ENCODE measurements at places on chromosomes 5 and 9.

DNA sequence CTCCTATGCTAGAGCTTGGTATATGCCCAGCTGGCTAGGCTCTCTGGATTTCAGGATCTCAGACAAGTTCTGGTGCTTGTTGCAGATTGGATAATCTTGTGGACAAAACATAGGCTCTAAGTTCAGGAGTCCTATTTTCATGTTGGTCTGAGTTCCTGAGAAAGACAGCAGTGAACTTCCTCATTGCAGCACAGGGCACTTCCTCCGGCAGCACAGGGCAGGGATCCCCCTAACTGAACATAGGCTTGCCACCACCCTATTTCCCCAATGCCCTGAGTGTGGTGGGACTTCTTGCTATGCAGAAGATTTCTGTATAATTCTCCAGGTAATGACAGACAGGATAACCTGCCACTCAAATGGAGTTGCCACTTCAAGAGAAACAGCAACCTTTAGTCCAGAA lies 220.1 kb downstream of the PIK3R1 start:
- DNase-seq: no peak

GRCh38 chr5:31853398-31854135 lies 214.6 kb downstream of the PDZD2 start:
- no peak for DNase-seq

GRCh38 chr5:82661933-82662332 lies 383.8 kb upstream of the RPS23 start:
- DNase-seq: no peak

GRCh38 chr5:178320281-178320855 lies 87.8 kb upstream of the PHYKPL start:
- DNase-seq: no peak

- no peak for DNase-seq
These were observed 69.1 kb downstream of the PSAT1 start for GRCh38 chr9:78365748-78366697.

GRCh38 chr5:150987746-150988145 lies 32.6 kb upstream of the GPX3 start:
- DNase-seq: no peak

DNA sequence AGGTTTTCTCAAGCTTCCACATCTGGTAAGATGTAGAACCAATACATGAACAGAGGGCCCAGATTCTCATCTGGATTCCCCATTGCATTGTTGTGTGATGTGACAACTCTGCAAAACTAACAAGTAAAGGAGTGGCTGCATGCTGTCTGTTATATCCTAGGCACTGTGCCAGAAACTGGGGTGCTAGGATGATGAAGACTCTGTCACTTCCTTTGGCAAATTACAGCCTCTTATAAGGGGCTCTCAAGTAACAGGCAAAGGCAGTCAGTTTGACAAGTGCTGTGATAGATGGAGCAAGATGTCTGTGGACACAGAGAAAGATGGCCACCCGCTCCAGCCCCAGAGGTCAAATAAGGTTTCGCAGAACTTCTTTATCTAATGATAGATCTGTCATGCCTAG lies 115.7 kb downstream of the PAPPA start:
- DNase-seq: no peak

DNA sequence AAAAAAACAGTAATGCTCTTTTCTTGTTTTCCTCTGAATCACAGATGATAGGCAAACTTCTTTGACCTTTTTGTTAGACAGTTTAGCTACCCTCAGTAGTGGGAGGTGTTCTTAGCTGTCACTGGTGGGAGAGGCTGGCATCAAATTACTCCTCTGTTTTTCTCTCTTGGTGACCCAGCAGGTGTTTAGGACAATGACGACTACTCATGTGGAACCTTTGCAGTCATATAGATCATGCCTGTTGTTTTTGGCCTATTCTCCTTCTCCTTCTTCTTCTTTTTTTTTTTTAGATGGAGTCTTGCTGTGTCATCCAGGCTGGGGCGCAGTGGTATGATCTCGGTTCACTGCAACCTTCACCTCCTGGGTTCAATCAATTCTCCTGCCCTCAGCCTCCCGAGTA lies 15.4 kb upstream of the NPR2 start:
- no peak for DNase-seq

- no peak for DNase-seq
These were observed 4.5 kb upstream of the CDC42SE2 start for GRCh38 chr5:131259326-131259725.

- no peak for DNase-seq
These were observed 49.0 kb upstream of the RIC1 start for GRCh38 chr9:5579881-5580280.

DNA sequence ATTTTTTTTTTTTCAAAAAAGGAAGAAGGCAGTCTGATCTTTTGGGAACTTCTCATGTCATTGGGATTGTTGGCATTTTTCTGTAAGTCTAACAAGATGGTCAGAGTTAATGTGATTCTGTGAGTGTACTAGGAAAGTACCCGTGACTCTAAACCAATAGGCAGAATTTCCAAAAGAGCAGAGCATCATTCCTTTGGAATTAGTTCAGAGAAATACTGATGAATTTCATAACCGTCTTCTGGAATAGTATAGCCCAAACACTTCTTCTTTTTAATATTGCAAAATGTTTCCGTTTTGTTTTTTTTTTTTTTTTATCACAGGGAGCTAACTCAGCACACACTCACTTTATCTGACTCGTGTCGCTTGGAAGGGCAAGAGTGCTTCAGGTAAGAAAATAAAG lies 407.4 kb downstream of the DTWD2 start:
- DNase-seq: no peak

DNA sequence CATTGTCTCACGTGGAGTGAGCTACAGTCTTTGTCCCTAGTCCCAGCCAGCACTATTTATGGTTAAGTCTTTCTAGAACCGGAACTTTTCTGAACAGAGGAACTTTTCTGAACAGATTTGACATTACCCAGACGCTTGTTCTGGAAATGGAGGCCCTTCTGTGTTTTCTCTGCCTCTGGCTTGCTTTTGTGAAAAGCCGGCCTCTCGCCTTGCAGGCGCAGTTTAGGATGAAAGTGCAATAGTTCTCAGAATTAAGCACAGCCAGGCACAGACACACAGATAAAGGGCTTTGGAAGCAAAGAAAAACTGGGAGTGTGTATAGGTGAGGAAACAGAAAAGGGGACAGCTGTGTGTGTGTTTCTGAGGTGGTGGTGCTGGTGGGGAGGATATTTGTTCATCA lies 5.9 kb downstream of the GDNF start:
- DNase-seq: no peak

GRCh38 chr5:145699846-145700245 lies 135.3 kb downstream of the PRELID2 start:
- no peak for DNase-seq

- no peak for DNase-seq
These were observed 10.1 kb downstream of the NPR2 start for GRCh38 chr9:35801328-35802128.
